ENCODE measurements at places on chromosomes 7 and 10. TPM values are rescaled to one million over a fixed set of nuclear protein-coding genes. Genes with fewer than 3 reads are reported as not detected.

DNA sequence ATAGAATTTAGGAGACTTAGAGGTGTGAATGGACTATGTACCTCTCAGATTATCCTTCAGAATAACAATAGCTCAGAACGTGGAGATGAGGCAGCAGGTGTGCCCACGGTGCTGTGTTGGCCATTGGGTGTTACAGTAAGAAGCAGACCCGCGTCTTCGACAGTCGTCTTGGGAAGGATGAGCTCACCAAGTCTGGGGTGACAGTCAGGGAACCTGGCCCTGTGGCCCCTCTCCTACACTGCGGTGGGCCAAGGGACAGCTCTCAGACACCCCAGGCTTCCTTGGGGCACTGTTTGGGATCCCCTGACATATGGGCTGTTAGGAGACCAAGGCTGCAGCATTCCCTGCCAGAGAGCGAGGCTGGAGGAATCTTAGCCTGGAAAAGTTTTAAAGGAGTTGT is 88.5 kb downstream of the ACTR3B start:
- DNase-seq = no peak

- DNase-seq = no peak
These were observed 2.0 kb downstream of the PLEKHA1 start for GRCh38 chr10:122376364-122376961.

- no peak for DNase-seq
These were observed 24.7 kb downstream of the CCDC6 start for GRCh38 chr10:59881640-59882039.

DNA sequence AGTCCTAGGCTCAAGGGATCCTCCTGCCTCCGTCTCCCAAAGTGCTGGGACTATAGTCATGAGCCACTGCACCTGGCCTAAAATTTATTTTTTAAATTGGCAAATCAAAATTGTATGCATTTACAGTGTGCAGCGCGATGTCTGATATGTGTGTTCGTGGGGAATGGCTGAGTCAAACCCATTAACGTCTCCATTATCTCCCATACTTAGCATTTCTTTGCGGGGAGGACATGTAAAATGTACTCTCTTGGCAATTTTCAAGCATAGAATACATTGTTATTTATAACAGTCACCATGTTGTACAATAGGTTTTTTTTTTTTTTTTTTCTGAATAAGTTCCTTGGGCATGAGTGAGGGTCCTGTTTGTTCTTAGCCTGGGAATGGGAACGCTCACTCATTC is 3.8 kb downstream of the TMEM184A start:
- no peak for DNase-seq

The ADAM12 gene
- 16.6 TPM for total RNA-seq

DNA sequence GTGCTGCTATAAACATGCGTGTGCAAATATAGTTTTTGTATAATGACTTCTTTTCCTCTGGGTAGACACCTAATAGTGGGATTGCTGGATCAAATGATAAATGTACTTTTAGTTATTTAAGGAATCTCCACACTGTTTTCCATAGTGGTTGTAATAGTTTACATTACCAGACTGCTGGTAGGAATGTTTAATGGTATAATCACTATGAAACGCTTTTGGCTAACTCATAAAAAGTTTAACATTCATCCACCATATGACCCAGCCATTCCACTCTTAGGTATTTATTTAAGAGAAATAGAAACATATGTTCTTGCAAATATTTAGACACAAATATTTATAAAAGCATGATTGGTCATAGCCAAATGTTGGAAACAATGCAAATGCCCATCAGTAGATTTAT is 32.1 kb upstream of the TFEC start:
- no peak for DNase-seq

The POT1 gene
- total RNA-seq = 28.9 TPM

- no peak for DNase-seq
These were observed 207.6 kb downstream of the FRMD4A start for GRCh38 chr10:14123139-14123538.

- DNase-seq = no peak
These were observed 149.1 kb upstream of the CALCR start for GRCh38 chr7:93723424-93724124.

- DNase-seq = no peak
These were observed 140.8 kb downstream of the ANLN start for GRCh38 chr7:36530456-36530855.

- DNase-seq = no peak
These were observed 276.9 kb downstream of the SKAP2 start for GRCh38 chr7:26587536-26587935.

DNA sequence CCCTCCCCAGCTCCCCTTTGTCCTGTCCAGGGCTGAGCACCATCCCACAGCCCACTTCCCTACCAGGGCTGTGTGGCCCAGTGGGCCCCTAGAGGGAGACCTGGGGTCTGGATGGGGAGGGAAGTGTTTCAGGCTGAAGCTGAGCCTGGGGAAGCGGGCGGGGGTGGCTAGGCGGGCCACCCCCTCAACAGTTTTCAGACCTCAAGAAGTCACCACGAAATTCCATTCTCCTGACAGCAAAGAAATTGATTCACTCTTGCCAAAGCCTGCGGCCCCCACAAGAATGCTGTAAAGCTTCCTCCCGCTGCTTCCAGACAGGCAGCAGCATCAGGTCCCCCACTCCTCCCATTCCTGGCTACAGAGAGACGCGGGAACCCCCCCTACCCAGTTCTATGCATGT is 2.5 kb upstream of the LFNG start:
- DNase-seq = peak; percentile 95

DNA sequence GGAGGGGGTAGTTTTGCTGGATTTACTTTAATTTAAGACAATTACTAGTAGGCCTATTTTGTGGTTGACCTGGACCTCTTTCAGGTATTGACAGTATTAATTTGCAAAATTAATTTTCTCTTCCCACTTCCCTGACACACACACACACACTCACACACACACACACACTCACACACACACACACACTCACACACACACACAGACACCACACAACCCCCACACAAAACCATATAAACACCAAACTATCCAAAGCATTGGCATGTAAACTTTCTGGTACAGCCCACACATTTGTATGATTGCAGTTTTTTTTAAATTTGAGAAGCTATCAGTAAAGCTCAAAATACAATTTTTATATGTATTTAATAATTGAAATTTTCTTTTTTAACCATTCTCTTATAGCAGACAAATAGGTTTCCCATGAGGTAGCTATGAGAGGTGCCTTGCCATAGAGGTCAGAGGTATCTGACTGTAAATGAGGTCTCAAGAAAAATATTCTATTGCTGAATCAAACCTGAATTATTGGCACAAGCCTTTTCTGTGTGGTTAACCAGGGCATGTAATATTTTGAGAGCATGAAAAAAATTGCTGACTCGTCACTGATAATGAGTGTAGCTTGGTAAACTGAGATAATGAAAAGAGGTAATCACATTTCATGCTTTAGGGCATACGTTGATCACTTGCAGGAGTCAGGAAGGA is 306.5 kb downstream of the GATA3 start:
- DNase-seq = no peak

- no peak for DNase-seq
These were observed 690.5 kb upstream of the LRRN3 start for GRCh38 chr7:110400411-110400810.

GRCh38 chr7:26538216-26538615 is 246.6 kb downstream of the SNX10 start:
- DNase-seq = no peak

The NKX2-3 gene
- not detected for total RNA-seq

- peak; percentile 59 for DNase-seq
These were observed 15.7 kb downstream of the ZFAND2A start for GRCh38 chr7:1144269-1144771.

DNA sequence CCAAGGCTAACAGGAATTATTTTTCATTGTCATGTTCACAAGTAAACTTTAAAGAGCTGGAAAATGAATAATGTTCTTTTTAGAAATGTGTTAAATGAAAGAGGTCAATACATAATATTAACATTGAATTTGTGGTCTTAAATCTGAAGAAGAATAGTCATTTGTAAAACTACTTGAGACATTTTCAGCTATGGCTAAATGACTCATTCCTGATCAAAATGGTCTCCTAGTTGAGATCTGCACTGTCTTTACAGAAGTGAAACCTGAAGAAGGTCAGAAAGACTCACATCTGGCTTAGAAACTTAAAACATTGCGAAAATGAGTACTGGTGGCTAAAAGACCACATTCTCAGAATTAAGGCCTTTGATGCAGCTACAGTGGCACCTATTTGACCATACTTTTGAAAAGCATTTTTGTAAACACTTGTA is 5.9 kb downstream of the PIK3CG start:
- DNase-seq = no peak

GRCh38 chr7:158051776-158052175 is 535.8 kb downstream of the PTPRN2 start:
- no peak for DNase-seq
